ENCODE measurements at places on chromosomes 7 and 10. TPM values are rescaled to one million over a fixed set of nuclear protein-coding genes. Genes with fewer than 3 reads are reported as not detected.

- peak; percentile 59 for DNase-seq
- H3K27me3 ChIP-seq = no peaks in the 10 kb centered on the region
- H3K27ac ChIP-seq = peak within 1 kb of the TSS; percentile 68
- peaks cover 60% of the 10 kb centered on the region for H3K4me1 ChIP-seq
- no peak within 1 kb of the TSS for H3K4me3 ChIP-seq
Observed at GRCh38 chr10:97572214-97572989, at the start of gene ANKRD2. Gene ANKRD2, plus strand, starts transcription at chr10:97572779. Its CDS starts 10 bp downstream, at chr10:97572789.

DNA sequence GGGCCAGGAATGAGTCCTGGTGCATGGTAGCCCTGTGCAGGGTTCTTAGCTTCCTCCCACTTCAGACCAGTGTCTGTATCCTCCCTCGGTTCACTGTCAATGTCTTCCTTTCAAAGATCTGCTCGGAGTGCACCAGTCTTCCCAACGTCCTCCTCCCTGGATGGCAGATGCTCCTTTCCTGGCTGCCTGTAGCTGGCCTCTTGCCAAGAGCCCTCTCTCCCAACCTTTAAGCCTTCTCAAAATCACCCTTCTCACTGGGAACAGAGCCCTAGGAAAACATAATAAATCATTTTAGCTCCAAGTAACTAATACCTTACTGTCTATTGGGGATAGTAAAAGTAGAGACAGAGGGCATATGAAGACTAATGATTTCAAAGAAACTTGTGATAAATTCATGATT, 490.6 kb downstream of the CCSER2 start:
- no peak overlapping the region for H3K4me3 ChIP-seq
- H3K27ac ChIP-seq = no peak overlapping the region
- H3K36me3 ChIP-seq = no peaks in the 10 kb centered on the region
- no peak for DNase-seq
- peaks cover 6% of the 10 kb centered on the region for H3K27me3 ChIP-seq
- no peaks in the 10 kb centered on the region for H3K4me1 ChIP-seq

DNA sequence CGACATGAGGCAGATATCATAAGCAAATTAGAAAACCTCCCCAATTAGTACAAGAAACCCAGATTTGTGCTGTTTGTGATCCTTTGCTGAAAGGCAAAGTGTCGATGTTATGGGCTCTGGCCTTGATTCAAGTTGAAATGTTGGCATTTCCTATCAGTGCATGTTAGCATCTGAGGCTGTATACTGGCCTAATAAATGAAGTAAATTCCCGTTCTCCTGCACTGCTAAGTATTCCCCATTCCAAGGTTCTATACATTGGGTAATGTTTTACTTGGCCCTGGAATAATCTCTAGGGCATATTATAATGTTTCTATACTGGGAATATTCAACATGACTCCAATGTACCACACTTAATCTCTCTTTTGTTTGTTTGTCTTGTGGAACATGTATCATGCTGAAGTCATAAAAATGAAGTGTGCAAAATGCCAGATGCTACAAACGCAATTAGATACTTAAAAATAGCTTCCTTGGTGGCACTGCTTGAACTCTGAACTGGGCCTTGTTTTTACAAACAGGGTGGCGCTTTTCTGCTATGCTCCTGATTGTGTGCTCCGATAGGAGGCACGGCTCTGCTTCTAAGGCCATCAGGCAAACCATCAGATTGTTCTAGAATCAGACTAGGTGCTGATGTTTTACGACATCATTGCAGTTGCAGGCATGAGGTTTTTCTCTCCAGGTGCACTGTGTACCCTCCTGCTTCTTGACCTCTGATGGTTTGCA, 156.7 kb upstream of the TCF7L2 start:
- H3K36me3 ChIP-seq = no peaks in the 10 kb centered on the region
- H3K4me1 ChIP-seq = peaks cover 9% of the 10 kb centered on the region
- DNase-seq = no peak
- peak overlapping the region; percentile 6 for H3K27ac ChIP-seq
- no peaks in the 10 kb centered on the region for H3K27me3 ChIP-seq
- no peak overlapping the region for H3K4me3 ChIP-seq

GRCh38 chr7:142771353-142771723, 568 bp downstream of the PRSS2 start:
- DNase-seq = no peak
- peaks cover 34% of the 10 kb centered on the region for H3K27me3 ChIP-seq
- H3K4me1 ChIP-seq = no peaks in the 10 kb centered on the region
- no peak overlapping the region for H3K4me3 ChIP-seq
- no peak overlapping the region for H3K27ac ChIP-seq
- H3K36me3 ChIP-seq = no peaks in the 10 kb centered on the region

- no peaks in the 10 kb centered on the region for H3K27me3 ChIP-seq
- H3K4me3 ChIP-seq = no peak overlapping the region
- no peak overlapping the region for H3K27ac ChIP-seq
- no peak for DNase-seq
- no peaks in the 10 kb centered on the region for H3K36me3 ChIP-seq
Observed at GRCh38 chr10:24947304-24948097, 4.9 kb downstream of the PRTFDC1 start.

DNA sequence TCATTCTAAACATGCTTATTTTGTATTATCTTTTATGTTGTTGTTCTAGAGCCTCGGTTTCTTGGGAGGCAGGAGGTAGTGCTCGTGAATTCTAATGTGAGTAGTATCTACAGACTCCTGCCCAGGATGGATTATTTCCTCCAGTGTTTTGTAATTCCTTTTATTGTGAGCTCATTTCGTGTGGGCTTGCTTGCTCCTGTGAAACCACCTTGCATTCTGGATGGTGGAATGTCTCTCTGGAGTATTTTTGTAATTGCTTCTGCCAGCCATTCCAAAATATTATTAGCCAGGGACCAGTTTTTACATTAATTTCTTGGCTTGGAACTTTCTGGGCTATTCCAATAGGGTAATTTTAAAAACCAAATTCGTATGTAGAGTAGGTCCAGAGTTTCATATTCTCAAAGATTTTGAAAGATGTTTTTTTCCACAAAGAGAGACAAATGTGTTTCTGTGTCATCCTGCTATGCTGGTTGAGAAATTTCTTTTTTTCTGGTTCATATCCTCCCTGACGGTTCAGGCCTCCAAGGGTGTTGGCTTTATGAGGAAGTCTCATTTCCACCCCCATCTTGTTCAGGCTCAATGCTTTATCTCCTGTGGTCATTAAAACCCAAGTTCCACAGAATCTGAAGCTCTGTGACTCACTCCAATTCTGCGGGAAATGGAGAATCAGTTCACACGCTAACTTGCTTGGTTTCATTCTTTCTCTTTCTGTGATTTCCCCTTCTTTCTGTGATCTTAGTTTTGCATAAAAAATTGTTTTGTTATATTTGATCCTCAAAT, 41.7 kb upstream of the CALD1 start:
- H3K4me1 ChIP-seq = no peaks in the 10 kb centered on the region
- H3K36me3 ChIP-seq = no peaks in the 10 kb centered on the region
- DNase-seq = no peak
- no peaks in the 10 kb centered on the region for H3K27me3 ChIP-seq
- no peak overlapping the region for H3K4me3 ChIP-seq
- no peak overlapping the region for H3K27ac ChIP-seq

- no peak overlapping the region for H3K4me3 ChIP-seq
- H3K27ac ChIP-seq = no peak overlapping the region
- DNase-seq = no peak
- no peaks in the 10 kb centered on the region for H3K36me3 ChIP-seq
- no peaks in the 10 kb centered on the region for H3K27me3 ChIP-seq
Observed at GRCh38 chr10:60304829-60305379, 84.8 kb downstream of the ANK3 start.

GRCh38 chr7:131357282-131357880, 29.7 kb downstream of the MKLN1 start:
- DNase-seq = no peak
- H3K27ac ChIP-seq = no peak overlapping the region
- H3K27me3 ChIP-seq = no peaks in the 10 kb centered on the region

GRCh38 chr7:83524277-83525075, 124.5 kb downstream of the SEMA3E start:
- no peak overlapping the region for H3K4me3 ChIP-seq
- no peaks in the 10 kb centered on the region for H3K27me3 ChIP-seq
- H3K36me3 ChIP-seq = no peaks in the 10 kb centered on the region
- no peaks in the 10 kb centered on the region for H3K4me1 ChIP-seq
- no peak overlapping the region for H3K27ac ChIP-seq

DNA sequence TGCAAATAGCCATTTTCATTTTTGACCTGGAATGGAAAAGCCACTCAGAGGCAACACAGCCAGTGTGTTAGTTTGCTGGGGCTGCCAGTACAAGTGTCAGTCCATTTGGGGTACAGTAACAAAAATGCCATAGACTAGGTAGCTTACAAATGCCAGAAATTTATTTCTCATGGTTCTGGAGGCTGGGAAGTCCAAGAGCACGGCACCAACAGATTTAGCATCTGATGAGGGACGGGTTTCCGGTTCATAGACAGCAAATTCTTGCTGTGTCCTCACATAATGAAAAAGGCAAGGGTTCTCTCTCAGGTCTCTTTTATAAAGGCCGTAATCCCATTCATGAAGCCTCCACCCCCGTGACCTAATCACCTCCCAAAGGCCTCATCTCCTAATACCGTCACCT, 418.2 kb downstream of the TYW1 start:
- no peak overlapping the region for H3K27ac ChIP-seq
- no peaks in the 10 kb centered on the region for H3K27me3 ChIP-seq
- DNase-seq = no peak
- no peaks in the 10 kb centered on the region for H3K4me1 ChIP-seq
- H3K4me3 ChIP-seq = no peak overlapping the region

GRCh38 chr7:140348161-140348849, 50.0 kb downstream of the SLC37A3 start:
- H3K36me3 ChIP-seq = peaks cover 7% of the 10 kb centered on the region
- H3K27me3 ChIP-seq = no peaks in the 10 kb centered on the region
- DNase-seq = no peak
- H3K27ac ChIP-seq = no peak overlapping the region

- no peaks in the 10 kb centered on the region for H3K36me3 ChIP-seq
- peaks cover 7% of the 10 kb centered on the region for H3K27me3 ChIP-seq
- H3K4me3 ChIP-seq = no peak overlapping the region
- no peaks in the 10 kb centered on the region for H3K4me1 ChIP-seq
Observed at GRCh38 chr10:84213076-84213475, 12.3 kb downstream of the LRIT2 start.

- peaks cover 3% of the 10 kb centered on the region for H3K4me1 ChIP-seq
- H3K27me3 ChIP-seq = no peaks in the 10 kb centered on the region
- no peak overlapping the region for H3K27ac ChIP-seq
- no peaks in the 10 kb centered on the region for H3K36me3 ChIP-seq
Observed at GRCh38 chr7:128227271-128227670, 13.8 kb upstream of the LEP start.

DNA sequence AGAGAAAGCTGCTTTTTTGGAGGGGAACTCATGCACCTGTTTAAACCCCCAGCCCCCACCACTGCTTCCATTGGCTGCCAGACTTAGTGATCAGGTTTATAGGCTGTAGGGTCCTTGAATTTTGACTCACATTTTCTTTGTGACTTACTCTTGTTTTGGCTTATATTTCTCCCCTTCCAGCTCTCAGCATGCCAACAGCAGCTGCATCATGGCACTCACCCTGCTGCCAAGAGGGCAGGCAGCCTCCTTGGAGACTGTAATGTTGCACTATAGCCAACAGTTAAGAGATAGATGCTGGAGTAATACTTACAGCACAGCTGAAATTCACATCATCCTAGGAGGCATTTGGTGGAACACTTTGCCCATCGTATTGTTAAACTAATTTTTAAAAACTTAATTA, 98.0 kb upstream of the GLCCI1 start:
- H3K4me3 ChIP-seq = no peak overlapping the region
- no peaks in the 10 kb centered on the region for H3K4me1 ChIP-seq
- H3K27ac ChIP-seq = no peak overlapping the region
- H3K36me3 ChIP-seq = no peaks in the 10 kb centered on the region
- no peak for DNase-seq

GRCh38 chr7:92987095-92987494, 130.7 kb downstream of the SAMD9 start:
- no peaks in the 10 kb centered on the region for H3K36me3 ChIP-seq
- no peaks in the 10 kb centered on the region for H3K4me1 ChIP-seq
- H3K27me3 ChIP-seq = no peaks in the 10 kb centered on the region
- H3K4me3 ChIP-seq = no peak overlapping the region

DNA sequence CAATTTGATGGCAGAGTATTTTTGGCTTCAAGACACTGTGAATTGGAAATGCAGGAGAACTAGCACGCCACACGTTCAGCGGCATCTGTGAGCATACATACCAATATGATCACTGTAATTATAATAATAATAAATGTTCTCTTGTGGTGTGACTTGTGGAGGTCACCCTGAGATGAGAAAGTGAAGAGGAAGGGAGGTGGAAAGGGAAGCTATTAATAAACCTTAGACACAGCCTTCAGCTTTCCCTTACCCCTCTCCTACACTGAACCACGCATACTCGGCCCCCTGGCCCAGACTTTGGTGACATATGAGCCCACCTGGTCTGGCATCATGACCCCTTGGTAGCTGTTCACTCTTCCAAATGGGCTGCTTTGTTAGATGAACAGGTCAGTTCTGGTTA, 139.1 kb downstream of the SORCS3 start:
- no peak for DNase-seq
- H3K4me1 ChIP-seq = no peaks in the 10 kb centered on the region
- no peaks in the 10 kb centered on the region for H3K36me3 ChIP-seq
- no peak overlapping the region for H3K4me3 ChIP-seq
- peaks cover 92% of the 10 kb centered on the region for H3K27me3 ChIP-seq
- H3K27ac ChIP-seq = no peak overlapping the region

- H3K36me3 ChIP-seq = no peaks in the 10 kb centered on the region
- no peak overlapping the region for H3K27ac ChIP-seq
- H3K27me3 ChIP-seq = no peaks in the 10 kb centered on the region
- no peak overlapping the region for H3K4me3 ChIP-seq
Observed at GRCh38 chr7:88305044-88305443, 1.6 kb downstream of the STEAP4 start.

- no peak overlapping the region for H3K27ac ChIP-seq
- no peak overlapping the region for H3K4me3 ChIP-seq
- no peaks in the 10 kb centered on the region for H3K4me1 ChIP-seq
- no peaks in the 10 kb centered on the region for H3K36me3 ChIP-seq
- H3K27me3 ChIP-seq = peaks cover 38% of the 10 kb centered on the region
- DNase-seq = no peak
Observed at GRCh38 chr10:127735723-127736221, 1.2 kb upstream of the FOXI2 start.

- H3K4me3 ChIP-seq = no peak overlapping the region
- DNase-seq = no peak
- H3K36me3 ChIP-seq = no peaks in the 10 kb centered on the region
- peaks cover 32% of the 10 kb centered on the region for H3K27me3 ChIP-seq
- no peak overlapping the region for H3K27ac ChIP-seq
Observed at GRCh38 chr7:104358446-104359132, 30.2 kb downstream of the LHFPL3 start.

- H3K27ac ChIP-seq = no peak overlapping the region
- no peak overlapping the region for H3K4me3 ChIP-seq
- H3K36me3 ChIP-seq = no peaks in the 10 kb centered on the region
- H3K27me3 ChIP-seq = no peaks in the 10 kb centered on the region
Observed at GRCh38 chr7:3042861-3043489, 692 bp downstream of the CARD11 start.

GRCh38 chr10:69861251-69862240, 59.8 kb downstream of the COL13A1 start:
- peaks cover 26% of the 10 kb centered on the region for H3K4me1 ChIP-seq
- peak; percentile 94 for DNase-seq
- H3K27ac ChIP-seq = peak overlapping the region; percentile 41
- no peak overlapping the region for H3K4me3 ChIP-seq
- no peaks in the 10 kb centered on the region for H3K36me3 ChIP-seq
- H3K27me3 ChIP-seq = no peaks in the 10 kb centered on the region

GRCh38 chr7:91759205-91759863, 121.2 kb downstream of the MTERF1 start:
- H3K27ac ChIP-seq = no peak overlapping the region
- H3K4me3 ChIP-seq = no peak overlapping the region
- no peaks in the 10 kb centered on the region for H3K4me1 ChIP-seq
- no peaks in the 10 kb centered on the region for H3K27me3 ChIP-seq
- DNase-seq = no peak

Gene PIP
- total RNA-seq = not detected

Gene BLNK
- 0.59 TPM for total RNA-seq

Gene MRPL43
- total RNA-seq = 136 TPM

Gene FAM25C
- total RNA-seq = not detected

Gene SMKR1
- total RNA-seq = 8.9 TPM
